ENCODE measurements at places on chromosomes 2 and 18.

DNA sequence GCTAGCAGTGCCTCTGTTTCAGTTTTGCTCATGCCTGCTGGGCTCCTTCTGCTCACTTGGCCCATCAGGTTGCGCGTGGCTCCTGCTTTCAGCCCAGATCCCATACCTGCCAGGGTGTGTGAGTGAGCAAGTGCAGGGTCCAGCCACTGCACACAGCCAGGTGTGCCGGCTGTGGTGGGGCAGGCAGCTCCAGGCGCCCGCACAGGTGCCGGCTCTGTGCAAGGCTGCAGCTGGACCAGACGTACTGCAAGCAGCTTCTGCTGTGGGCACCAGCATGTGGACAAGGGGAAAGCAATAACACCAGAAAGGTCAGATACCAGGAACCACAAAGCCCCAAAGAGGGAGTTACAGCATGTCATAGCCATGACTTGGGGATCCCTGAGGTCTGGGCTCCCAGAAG lies 5.6 kb upstream of the PCARE start:
- no peaks in the 10 kb centered on the region for H3K4me1 ChIP-seq
- H3K27ac ChIP-seq: no peak overlapping the region
- H3K4me3 ChIP-seq: no peak overlapping the region

DNA sequence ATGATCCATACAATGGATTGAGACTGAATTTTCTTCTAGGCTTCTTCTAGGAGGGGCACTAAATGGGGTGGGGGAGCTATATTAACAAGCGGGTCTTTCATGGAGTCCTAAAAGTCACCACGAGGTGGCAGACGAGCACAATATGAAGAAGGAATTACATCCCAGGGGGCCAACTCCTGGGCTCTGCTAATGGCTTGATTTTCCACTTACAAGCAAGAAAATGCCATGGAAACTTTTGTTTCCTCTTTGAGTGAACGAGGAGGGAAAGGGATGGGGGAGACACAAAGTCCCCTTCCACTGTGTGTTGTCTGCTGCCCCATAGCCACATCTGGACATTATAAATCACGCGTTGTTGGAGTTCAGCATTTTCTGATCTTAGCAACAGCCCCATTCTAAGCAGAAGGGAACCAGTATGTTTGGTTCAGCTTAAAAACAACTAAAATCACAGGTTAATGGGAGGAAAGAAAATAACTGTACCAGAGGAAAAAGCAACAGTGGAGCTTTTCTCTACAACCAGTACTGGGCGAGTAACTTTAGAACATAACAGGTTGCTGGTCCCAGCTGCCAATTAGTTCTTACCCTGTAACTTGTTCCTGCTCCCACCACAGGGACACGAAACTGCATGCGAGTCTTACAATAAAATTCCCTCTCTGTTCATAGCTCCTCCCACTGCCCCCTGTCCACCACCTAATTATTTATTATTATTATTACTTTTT lies 285.0 kb upstream of the PARD3B start:
- H3K4me3 ChIP-seq: no peak overlapping the region
- H3K27ac ChIP-seq: no peak overlapping the region
- H3K36me3 ChIP-seq: no peaks in the 10 kb centered on the region
- H3K4me1 ChIP-seq: peaks cover 3% of the 10 kb centered on the region
- DNase-seq: peak; percentile 38
- H3K27me3 ChIP-seq: peaks cover 25% of the 10 kb centered on the region

GRCh38 chr18:26487437-26487836 lies 60.9 kb downstream of the KCTD1 start:
- no peak overlapping the region for H3K4me3 ChIP-seq
- no peaks in the 10 kb centered on the region for H3K27me3 ChIP-seq
- DNase-seq: no peak
- no peak overlapping the region for H3K27ac ChIP-seq
- peaks cover 2% of the 10 kb centered on the region for H3K4me1 ChIP-seq

DNA sequence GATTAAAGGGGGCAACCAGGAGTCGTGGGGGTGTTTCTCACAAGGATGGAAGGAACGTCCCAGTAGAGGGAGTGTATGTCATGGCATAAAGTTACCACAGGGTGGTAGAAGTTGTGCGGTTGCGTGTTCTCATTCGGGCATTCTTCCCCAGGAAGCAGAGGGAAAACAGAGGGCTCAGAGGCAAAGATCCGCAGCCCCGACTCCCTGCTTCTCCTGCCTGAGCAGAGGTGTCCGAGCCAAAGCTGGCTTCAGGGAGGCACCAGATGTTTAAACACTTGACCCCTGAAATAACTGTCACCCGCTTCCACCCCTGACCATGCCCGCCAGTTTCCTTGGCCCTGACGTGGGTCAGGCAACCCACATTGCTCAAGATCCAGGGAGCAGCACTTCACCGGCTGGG lies 83.7 kb downstream of the EN1 start:
- DNase-seq: no peak
- H3K27me3 ChIP-seq: peaks cover 30% of the 10 kb centered on the region
- H3K4me3 ChIP-seq: no peak overlapping the region
- H3K27ac ChIP-seq: no peak overlapping the region
- no peaks in the 10 kb centered on the region for H3K4me1 ChIP-seq
- no peaks in the 10 kb centered on the region for H3K36me3 ChIP-seq

DNA sequence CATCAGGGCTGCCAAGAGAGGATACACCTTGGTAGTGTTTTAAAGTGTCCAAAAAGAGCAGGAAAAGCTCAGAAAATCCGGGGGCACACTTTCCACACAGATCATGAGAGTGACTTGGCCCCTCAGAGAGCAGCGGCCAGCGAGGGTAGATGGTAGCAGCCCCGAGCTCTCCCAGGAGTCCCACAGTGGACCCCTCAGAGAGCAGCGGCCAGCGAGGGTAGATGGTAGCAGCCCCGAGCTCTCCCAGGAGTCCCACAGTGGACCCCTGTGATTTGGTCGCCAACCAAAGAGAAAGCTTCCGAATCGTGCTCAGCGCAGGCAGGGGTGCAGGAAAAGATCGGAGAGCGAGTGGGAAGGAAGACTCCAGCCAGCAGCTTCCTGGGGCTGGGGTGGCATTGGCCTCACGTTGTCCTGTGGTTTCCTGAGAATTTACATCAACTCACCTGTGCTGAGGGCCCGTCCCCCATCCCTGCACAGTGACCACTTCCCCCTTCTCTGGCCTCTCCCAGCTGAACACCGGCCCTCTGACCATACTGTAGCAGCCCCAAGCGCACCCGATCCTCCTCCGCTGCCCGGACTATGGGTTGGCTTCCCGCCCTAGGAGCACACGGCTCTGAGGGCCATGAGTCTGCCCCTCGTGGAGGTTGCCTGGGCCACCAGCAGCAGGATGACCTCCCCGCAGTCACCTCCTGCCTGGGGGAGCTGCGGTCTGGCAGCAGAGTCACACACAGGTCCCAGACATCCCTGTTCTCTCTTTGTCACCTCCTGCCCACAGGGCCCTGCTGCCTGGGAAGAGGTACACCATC lies 33.7 kb downstream of the MTERF4 start:
- no peak overlapping the region for H3K27ac ChIP-seq
- DNase-seq: no peak
- H3K4me1 ChIP-seq: no peaks in the 10 kb centered on the region
- H3K36me3 ChIP-seq: no peaks in the 10 kb centered on the region
- H3K27me3 ChIP-seq: no peaks in the 10 kb centered on the region

DNA sequence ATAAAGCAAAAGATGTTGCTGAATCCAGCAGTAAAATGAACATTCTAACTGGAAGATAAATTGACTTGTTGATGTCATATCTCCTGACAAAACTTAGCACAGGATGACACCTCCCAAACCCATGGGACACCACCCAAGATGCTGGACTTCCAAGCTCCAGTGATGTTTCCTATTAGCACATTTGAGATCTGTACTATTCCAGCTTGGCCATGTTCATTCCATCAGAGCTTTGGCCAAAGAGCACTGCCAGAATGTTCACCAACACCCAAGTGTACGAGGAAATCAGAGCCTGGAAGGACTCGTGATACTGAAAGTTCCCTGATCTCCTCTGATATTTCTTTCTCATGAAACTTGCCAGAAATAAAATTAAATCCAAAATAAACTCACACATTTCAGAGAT lies 44.7 kb downstream of the PID1 start:
- H3K27me3 ChIP-seq: no peaks in the 10 kb centered on the region
- no peak overlapping the region for H3K4me3 ChIP-seq
- no peaks in the 10 kb centered on the region for H3K36me3 ChIP-seq
- H3K4me1 ChIP-seq: no peaks in the 10 kb centered on the region
- DNase-seq: no peak

- peak; percentile 86 for DNase-seq
- H3K27me3 ChIP-seq: peaks cover 11% of the 10 kb centered on the region
- peak overlapping the region; percentile 7 for H3K27ac ChIP-seq
- peak overlapping the region; percentile 79 for H3K4me3 ChIP-seq
- H3K4me1 ChIP-seq: peaks cover 8% of the 10 kb centered on the region
- no peaks in the 10 kb centered on the region for H3K36me3 ChIP-seq
Observed at GRCh38 chr2:74715081-74715791, 61.2 kb downstream of the SEMA4F start.

Data from activated naive CD8-positive, alpha-beta T cell treated with anti-CD3 and anti-CD28 coated beads, Interleukin-2, amount 50 U/mL, for 24 hours (primary cell).